ENCODE measurements at places on chromosomes 4 and X. TPM values are rescaled to one million over a fixed set of nuclear protein-coding genes. Genes with fewer than 3 reads are reported as not detected.
A peak's percentile ranks its signal among the peaks of the same experiment; 100 is the strongest.

Gene PDGFRA
- total RNA-seq, result not detected

DNA sequence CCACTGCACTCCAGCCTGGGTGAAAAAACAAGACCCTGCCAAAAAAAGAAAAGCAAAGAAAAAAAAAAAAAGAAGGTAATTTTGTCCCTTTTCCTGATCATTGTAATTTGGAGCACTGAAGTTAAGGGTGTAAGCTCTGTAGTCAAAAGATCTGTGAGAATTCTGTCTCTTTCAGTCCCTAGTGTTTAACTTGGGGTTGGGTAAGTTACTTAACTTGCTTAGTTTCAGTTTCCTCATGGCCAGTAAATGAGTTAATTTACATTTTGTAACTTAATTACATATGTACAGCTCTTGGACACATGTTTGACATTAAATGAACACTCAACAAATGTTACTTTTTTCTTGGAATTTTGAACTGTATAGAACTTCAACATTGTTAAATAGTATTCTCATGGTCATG lies 10.9 kb upstream of the UBE2K start:
- H3K36me3 ChIP-seq, result no peaks in the 10 kb centered on the region
- peaks cover 4% of the 10 kb centered on the region for H3K4me1 ChIP-seq
- no peaks in the 10 kb centered on the region for H3K27me3 ChIP-seq
- no peak for DNase-seq
- H3K27ac ChIP-seq, result no peak overlapping the region
- no peak overlapping the region for H3K4me3 ChIP-seq

DNA sequence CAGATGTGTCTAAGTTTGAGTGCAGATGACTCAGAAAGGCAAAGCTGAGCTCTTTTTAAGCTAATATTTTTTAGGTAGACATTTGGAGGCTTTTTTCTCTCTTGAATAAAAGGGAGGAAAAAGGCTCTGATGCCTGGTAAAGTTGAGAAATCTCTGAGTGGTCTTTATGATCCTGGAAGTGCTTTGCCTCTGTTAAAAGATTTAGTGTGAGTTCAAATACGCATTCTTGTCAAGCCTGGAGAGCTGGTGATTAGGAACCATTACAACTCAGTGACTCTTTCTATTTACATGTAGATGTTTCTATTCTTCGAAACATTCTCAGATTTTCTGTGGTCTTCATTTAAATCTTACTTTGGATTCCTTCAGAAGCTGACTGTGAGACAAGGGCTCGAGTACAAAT lies 143.4 kb upstream of the MED14 start:
- DNase-seq, result no peak
- no peak overlapping the region for H3K27ac ChIP-seq
- no peaks in the 10 kb centered on the region for H3K36me3 ChIP-seq
- H3K4me1 ChIP-seq, result no peaks in the 10 kb centered on the region
- H3K4me3 ChIP-seq, result no peak overlapping the region

GRCh38 chrX:106725931-106726330 lies 570 bp upstream of the RNF128 start:
- peaks cover 31% of the 10 kb centered on the region for H3K27me3 ChIP-seq
- peak overlapping the region; percentile 52 for H3K4me3 ChIP-seq
- peaks cover 4% of the 10 kb centered on the region for H3K4me1 ChIP-seq
- no peak for DNase-seq
- H3K36me3 ChIP-seq, result no peaks in the 10 kb centered on the region

DNA sequence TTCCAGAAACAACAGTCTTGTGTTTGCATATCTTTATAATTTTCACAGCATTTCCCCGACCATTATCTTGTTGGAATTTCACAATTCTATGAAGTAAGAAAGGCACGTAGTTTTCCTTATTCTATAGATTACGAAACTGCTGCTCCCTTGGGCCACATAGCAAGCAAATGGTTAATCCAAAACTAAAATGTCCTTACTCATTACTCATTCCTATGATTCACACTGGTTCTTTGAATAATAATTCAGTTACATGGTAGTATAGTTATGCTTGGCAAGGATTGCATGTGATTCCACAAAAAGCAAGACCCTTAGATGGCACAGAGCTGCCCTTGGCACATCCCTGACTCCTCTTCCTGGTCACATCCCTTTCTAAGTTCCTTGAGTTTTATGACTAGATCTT lies 51.2 kb downstream of the OR13H1 start:
- H3K27me3 ChIP-seq, result no peaks in the 10 kb centered on the region
- no peak for DNase-seq
- H3K36me3 ChIP-seq, result no peaks in the 10 kb centered on the region
- H3K27ac ChIP-seq, result no peak overlapping the region

DNA sequence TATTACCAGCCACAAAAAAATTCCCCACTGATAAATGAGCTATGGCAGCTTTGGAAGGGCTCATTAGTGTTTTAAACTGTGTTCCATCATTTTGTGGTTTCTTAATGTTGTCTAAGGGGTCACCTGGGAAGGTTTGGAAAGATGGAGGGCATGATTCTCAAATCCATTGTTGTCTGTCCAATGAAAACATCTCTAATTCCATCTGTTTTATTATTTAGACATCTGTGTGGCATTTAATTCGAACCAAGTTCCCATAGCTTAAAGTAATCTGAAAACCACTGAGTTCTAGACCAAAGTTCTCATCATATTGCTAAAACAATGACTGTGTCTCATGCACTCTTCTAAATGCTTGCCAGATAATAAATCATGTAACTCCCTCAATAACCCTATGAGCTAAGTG lies 103.8 kb upstream of the PPP3CA start:
- no peak overlapping the region for H3K4me3 ChIP-seq
- no peaks in the 10 kb centered on the region for H3K36me3 ChIP-seq
- no peaks in the 10 kb centered on the region for H3K4me1 ChIP-seq

DNA sequence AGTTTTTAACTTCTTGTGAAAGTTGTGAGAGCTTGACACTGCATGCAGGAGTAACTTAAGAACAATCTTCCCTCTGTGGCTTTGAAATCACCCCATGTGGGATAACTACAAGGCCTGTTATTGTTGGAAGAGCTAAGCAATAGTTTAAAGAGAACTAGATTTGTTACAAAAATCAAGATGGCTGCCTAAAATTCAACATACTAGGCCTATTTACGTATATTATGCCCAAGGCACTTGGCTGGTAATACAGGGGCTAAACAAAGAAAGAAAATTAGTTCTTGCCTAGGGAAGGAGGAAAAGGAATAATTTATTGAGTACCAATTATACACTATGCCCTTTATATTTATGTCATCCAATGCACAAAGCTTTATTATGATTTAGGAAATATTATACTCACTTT lies 36.1 kb downstream of the DMD start:
- no peak overlapping the region for H3K4me3 ChIP-seq
- no peaks in the 10 kb centered on the region for H3K36me3 ChIP-seq
- no peaks in the 10 kb centered on the region for H3K27me3 ChIP-seq
- DNase-seq, result no peak
- H3K4me1 ChIP-seq, result no peaks in the 10 kb centered on the region

- H3K36me3 ChIP-seq, result peaks cover 31% of the 10 kb centered on the region
- H3K4me3 ChIP-seq, result peak overlapping the region; percentile 96
- peaks cover 2% of the 10 kb centered on the region for H3K27me3 ChIP-seq
- peak overlapping the region; percentile 98 for H3K27ac ChIP-seq
Observed at GRCh38 chr4:119300101-119300978, 21.6 kb downstream of the FABP2 start.

Gene ODAPH
- not detected for total RNA-seq

Gene HSFX3
- total RNA-seq, result not detected

All from activated CD4-positive, alpha-beta T cell treated with anti-CD3 and anti-CD28 coated beads, Interleukin-2, amount 10 ng/mL, durations not matched to agents 7 days and 5 days (primary cell).